Peyer's patch (tissue), 4 donors: ENCODE measurements at places on chromosomes 6 and 20. TPM values are rescaled to one million over a fixed set of nuclear protein-coding genes. Genes with fewer than 3 reads are reported as not detected.

- DNase-seq = no peak
Observed at GRCh38 chr6:16546861-16547260, 214.4 kb downstream of the ATXN1 start.

The DAAM2 gene
- 22.9 TPM for total RNA-seq

The HACE1 gene
- total RNA-seq = 13.0 TPM

DNA sequence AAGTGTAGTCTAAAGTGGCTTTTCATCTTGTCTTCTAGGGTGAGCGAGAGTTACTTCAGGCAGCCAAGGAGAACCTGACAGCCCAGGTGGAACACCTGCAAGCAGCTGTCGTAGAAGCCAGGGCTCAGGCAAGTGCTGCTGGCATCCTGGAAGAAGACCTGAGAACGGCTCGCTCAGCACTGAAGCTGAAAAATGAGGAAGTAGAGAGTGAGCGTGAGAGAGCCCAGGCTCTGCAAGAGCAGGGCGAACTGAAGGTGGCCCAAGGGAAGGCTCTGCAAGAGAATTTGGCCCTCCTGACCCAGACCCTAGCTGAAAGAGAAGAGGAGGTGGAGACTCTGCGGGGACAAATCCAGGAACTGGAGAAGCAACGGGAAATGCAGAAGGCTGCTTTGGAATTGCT, 27.1 kb downstream of the C20orf173 start:
- DNase-seq = peak; percentile 79

DNA sequence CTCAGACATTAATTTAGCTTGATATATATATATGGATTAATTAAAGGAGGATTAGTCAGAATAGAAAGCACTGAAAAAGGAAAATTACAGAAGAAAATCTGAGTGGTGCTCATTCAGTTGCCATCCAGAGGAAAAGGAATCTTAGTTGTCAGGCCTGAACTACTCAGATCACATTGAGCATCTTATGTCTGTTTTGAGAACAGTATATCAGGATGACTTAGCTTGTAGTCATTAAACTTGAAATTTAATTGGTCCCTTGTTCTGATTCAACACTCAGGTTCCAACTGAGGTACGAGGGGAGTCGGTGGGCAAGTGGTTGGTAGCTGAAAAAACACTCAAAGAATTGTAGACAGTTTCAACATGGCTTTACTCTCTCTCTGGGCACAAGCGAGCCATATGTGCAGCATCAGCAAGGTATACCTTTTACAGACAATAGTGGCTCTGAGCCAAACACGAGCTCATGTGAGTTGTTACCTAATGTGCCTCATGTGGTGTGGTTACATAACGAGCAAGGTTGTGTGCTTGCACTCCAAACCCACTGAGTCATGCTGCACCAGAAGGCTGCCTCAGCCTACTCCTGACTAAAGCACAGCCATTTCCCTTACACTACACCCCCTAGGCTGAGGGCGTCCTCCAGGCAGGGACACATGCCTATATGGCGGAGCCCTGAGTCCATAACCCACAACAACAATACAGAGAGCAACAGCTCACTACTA, 73.0 kb upstream of the HMGN3 start:
- no peak for DNase-seq

DNA sequence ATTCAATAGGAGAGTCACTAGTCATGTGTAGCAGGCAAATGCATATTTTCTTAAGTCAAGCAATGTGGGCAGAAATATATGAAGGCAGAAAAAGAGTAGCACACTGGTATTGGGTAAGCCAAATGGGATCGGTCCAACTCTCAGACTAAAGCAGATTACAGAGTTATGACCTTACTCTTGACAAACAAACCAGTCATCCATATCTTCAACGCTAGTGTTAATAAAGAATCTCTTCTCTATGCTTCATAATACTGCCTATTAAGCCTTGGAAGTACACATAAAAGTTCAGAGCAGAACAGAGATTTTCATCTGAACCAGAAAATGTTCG, 320.2 kb upstream of the JARID2 start:
- DNase-seq = no peak

The TMC2 gene
- total RNA-seq = not detected

DNA sequence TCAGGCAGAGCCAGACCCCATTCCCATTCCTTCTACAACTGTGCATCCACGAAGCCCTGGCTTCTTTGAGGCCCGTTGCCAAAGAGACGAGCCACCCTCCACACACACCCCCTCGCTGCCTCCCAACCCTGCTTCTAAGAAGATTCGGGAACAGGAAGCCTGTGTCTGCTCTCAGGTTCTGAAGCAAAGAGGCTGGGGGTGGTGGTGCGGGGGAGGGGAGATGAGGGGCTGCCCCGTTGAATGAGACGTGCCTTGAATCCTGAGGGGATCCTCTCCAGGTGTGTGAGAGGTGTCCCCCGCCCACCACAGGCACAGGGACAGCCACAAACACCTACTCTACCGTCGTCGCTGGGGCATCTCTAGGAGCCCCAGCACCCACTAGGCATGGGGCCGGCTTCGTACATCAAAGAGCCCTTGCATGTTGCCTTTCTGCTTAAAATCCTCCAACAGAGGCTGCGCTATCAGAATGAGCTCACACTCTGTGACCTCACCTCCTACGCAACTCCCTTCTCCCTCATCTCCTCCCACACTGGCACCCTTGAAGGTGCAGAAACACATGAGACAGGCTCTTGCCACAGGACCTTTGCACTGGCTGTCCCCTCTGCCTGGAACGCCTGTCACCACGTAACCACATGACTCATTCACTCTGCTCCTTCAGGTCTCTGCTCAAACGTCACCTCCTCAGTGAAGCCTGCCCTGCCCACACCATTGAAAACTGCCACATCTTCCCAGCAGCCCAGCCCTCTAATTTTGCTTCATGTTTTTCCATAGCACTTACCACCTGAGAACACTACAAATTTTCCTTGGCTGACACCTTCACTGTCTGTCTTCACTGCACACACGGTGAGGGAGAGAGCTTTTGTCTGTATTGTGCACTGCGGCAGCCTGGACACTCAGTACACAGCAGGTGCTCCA, 58.5 kb downstream of the PREX1 start:
- no peak for DNase-seq
